Esophagus squamous epithelium (tissue), 5 donors: ENCODE measurements at places on chromosomes 5 and 9. TPM values are rescaled to one million over a fixed set of nuclear protein-coding genes. Genes with fewer than 3 reads are reported as not detected.

CBY3 gene
- total RNA-seq, result not detected

GARIN3 gene
- not detected for total RNA-seq

SLC46A2 gene
- total RNA-seq, result 1.6 TPM

SPATA31D4 gene
- total RNA-seq, result not detected

GBGT1 gene
- 8.8 TPM for total RNA-seq

LCN15 gene
- not detected for total RNA-seq

PCDHGC5 gene
- 1.7 TPM for total RNA-seq

UIMC1 gene
- 15.0 TPM for total RNA-seq

CDH18 gene
- total RNA-seq, result not detected

NUDT2 gene
- 29.3 TPM for total RNA-seq

SPATA31D1 gene
- not detected for total RNA-seq

MCTP1 gene
- total RNA-seq, result 5.9 TPM

CCL19 gene
- 0.57 TPM for total RNA-seq

CDC20B gene
- total RNA-seq, result not detected

PCDHB9 gene
- total RNA-seq, result not detected

ZNF462 gene
- 22.3 TPM for total RNA-seq

C9orf153 gene
- not detected for total RNA-seq

NOXA1 gene
- total RNA-seq, result 4.5 TPM

RLN1 gene
- not detected for total RNA-seq

LMX1B gene
- not detected for total RNA-seq

TRIM32 gene
- 16.4 TPM for total RNA-seq

ABCA1 gene
- 13.9 TPM for total RNA-seq

PLAC8L1 gene
- total RNA-seq, result not detected

TAS2R1 gene
- total RNA-seq, result not detected

CAMK2A gene
- not detected for total RNA-seq

STXBP1 gene
- 6.3 TPM for total RNA-seq

RGMB gene
- 13.0 TPM for total RNA-seq

MARVELD2 gene
- 20.8 TPM for total RNA-seq

TNFSF8 gene
- 0.48 TPM for total RNA-seq

NDUFS4 gene
- 85.6 TPM for total RNA-seq

WDR41 gene
- total RNA-seq, result 17.4 TPM

COMMD10 gene
- 17.8 TPM for total RNA-seq
